ENCODE measurements at places on chromosomes 5 and 9.

GRCh38 chr9:137829260-137829996, 48.2 kb upstream of the CACNA1B start:
- DNase-seq = no peak

- peak; percentile 35 for DNase-seq
Observed at GRCh38 chr9:21434202-21435014, 5.8 kb upstream of the IFNA1 start.

DNA sequence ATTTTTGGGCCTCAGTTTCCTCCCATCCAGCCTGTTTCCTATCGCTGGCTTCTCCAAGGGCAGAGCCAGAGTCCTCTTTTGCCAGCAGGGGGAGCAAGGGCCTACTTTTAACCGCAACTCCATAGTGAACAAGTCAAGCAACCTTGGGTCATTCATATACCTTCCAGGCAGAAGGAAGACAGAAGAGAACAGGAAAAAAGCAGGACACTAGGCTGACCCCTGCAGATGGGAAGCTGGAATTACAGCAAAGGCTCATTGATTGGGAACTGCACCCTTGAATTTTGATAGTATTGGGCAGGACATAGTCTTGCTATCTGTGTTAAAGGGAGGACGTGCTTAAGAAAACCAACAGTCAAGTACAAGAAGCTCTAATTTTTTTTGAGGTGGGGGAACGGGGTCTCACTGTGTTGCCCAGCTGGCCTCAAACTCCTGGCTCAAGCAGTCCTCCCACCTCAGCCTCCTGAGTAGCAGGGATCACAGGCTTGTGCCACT, 30.1 kb downstream of the QRFP start:
- peak; percentile 47 for DNase-seq

- DNase-seq = no peak
Observed at GRCh38 chr9:70228611-70229010, 30.2 kb upstream of the SMC5 start.

GRCh38 chr5:3218916-3219650, 376.5 kb upstream of the IRX1 start:
- no peak for DNase-seq

GRCh38 chr5:76524868-76525267, 98.3 kb downstream of the F2RL2 start:
- no peak for DNase-seq

- DNase-seq = no peak
Observed at GRCh38 chr9:137064027-137064879, 6.1 kb downstream of the SAPCD2 start.

DNA sequence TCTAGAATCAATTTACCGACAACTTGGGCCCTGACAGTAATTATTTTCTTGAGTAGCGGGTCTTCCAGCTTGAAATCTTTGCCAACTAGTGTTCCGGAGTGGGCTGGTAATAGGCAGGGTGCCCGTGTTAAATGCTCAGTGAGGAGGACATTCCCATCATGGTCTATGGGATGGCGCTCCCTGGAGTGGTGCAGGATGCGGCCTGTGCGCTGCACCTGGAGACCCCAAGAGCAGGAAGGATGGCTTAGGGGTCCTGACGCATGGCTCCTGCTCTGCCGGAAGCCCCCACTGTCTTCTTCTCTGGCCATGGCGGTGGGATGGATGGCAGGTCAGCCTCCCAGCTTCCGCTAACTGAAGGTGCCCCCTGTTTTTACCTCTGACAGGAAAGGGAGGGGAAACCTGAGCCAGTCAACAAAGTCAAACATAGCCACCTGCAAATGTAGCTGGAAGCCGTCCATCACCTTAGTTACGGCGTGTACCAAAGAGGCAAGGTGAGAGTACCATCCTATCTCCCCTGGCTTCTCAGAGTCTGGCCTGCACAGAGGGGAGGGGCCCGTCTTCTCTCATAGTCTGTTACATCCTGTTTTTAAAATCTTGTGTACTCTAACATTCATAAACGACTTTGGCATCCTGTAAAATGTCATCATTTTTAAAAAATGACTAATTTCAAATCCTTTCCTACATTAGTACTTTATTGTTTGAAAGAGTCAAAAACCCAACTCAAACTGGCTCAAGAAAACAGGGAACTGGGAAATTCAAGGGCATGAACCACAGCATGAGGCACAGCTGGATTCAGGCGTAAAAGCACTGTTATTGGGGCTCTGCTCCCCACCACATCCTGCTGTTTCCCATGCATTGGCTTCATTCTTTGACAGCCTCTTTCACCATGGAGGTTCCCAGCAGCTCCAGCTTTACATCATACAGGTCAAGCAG, 28.5 kb upstream of the UNC5A start:
- DNase-seq = no peak

DNA sequence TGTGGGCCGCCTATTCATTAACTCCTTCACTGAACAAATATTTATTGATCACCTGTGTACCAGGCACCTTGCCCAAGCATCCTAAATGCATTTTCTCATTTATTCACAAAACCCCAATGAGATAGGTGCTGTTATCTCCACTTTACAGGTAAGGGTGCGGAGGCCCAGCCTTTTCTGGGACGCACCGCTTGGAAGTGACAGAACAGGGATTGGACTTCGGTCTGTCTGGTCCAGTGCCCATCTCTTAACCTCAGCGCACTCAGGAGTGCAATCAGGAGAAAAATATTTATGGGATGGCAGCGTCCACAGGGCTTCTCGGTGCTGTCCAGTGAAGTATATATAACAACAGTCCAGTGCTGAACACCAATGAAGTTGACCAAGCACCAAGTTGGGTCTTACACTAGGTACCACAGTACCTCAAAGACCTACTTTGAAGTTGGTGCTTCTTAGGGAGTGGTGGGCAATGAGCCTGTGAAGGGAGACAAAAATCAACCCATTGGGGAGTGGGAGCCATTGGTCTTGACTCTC, 18.9 kb upstream of the GARNL3 start:
- DNase-seq = no peak

DNA sequence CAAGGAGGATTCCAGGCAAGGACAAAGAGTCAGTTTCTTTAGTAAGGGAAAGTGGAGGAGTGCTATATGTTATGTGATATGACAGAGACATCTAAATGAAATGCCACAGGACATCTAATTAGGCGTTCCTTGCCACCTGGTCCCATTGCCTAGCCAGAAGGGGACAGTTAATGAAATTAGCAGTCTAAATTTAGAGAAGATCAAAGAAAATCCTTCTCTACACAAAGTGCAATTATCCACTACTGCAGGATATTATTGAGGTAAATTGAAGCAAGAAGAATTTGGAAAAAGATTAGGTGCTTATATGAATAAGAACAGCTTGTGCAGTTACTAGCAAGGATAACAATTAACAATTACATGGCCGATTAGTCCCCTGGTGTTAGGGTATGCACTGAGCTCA, 495.3 kb upstream of the NMUR2 start:
- no peak for DNase-seq

GRCh38 chr5:142849880-142850279, 79.7 kb downstream of the ARHGAP26 start:
- DNase-seq = no peak

DNA sequence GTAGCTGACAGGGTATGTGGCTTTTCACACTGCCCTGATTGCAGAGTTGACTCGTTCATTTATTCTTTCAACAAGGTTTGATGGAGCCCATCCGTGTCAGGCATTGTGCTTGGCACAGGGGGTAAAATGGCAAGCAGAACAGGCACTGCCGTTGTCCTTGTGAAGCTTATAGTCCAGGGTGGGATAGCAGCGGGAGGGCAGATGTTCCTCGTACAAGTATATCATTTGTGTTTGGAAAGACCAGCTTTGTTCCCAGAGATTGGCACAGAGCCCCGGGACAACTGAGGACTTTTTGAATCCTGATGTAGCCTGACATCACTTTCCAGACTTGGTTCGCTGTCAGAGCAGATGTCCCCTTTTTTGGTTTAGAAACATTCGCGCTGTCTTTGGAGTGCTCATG, 50.9 kb downstream of the MVB12B start:
- DNase-seq = no peak

DNA sequence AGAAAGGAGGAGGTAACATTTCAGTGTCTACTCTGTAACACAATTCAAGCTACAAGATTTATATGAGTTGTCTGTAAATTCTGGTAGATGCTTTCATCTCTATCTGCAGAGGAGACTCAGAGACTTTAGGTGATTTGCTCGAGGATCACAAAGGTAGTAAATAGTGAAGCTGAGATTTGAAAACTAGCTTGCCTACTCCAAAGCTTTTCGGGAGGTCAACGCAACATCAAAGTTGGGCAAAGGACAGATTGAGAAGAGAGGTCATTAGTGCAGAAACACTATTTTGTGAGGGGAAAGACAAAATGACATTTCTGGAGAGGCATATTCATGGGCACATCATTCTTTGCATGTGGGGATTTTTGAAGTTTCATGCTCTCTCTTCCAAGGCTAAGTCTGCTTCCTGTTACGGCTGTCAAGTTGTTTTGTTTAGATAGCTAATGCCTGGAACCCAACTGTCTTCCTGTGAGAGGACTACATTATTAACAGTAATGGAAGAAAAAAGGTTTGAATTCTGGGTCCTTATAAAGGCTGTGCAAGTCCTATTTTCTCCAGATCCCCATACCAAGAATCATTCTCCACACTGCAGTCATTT, 413.5 kb upstream of the ZNF462 start:
- DNase-seq = no peak

- no peak for DNase-seq
Observed at GRCh38 chr9:77598991-77599390, 49.1 kb downstream of the GNA14 start.

- DNase-seq = no peak
Observed at GRCh38 chr5:124637011-124637410, 109.4 kb downstream of the ZNF608 start.

- DNase-seq = no peak
Observed at GRCh38 chr9:18111146-18111545, 362.8 kb upstream of the ADAMTSL1 start.

GRCh38 chr5:172640822-172641358, at the start of gene NEURL1B:
NEURL1B (plus strand) TSS chr5:172641263; CDS start chr5:172641407, 144 bp downstream.
- peak; percentile 56 for DNase-seq

GRCh38 chr5:132476876-132477781, 13.4 kb downstream of the IRF1 start:
- DNase-seq = no peak

- no peak for DNase-seq
Observed at GRCh38 chr5:115751176-115751575, 65.3 kb downstream of the CDO1 start.

DNA sequence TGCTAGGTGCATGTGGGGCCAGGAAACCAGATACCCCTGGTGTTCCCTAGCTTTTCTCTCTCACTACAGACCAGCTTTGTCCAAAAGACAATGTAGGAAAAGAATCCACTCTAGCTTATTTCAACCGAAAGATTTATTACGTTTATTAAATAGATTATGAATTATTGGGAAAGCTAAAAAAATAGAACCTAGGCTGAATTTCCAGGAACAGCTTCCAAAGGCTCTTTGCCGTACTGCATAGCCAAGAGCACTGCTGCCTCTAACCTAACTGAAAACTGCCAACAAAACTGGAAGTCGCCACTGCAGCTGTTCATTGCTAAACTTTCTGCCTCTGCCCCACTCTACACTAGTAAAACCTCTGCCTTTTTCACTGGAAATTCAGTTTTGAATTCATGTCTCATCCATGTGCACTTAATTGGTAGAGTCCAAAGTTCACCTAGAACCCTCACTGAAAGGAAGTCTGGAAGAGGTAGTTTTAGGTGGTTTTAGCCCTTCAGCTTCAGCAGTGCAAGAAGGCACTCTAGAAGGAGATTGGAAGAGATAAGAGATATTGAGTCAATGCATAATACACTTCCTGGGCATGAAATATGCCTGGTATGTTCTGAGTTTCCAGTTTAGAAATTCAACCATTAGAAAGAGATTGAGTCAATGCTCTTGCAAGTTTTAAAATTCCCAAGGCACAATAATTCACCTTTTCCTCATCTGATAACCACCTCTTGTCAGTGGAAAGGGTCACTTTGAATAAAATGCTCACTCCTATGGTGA, 927.9 kb downstream of the MAT2B start:
- DNase-seq = no peak
